ENCODE measurements at places on chromosomes 3 and 15.

DNA sequence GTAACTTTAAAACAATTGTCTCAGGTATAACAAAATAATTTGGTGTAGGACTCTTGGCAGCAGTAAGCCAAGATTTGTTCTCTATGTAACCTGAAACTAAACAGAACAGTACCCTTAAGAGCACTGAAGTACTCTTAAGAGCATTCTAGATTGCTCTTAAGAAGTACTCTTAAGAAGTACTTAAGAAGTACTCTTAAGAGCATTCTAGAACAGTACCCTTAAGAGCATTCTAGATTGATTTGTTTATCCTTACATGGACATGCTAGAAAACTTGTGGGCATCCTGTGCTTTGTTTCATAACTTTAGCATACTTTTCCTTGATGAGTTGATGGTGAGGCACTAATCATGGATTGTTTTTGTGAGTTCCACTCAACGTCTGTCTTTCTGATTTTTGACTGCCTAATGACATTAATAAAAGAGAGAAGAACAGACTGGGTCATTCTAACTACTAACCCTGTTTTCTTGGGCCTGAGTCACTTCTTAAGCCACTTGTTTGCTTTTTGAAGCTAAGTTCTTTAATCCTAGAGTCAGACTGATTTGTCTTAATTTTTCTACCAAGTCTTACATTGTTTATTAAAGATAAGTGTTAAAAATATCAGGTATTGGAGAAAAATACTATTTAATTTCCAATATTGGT is 57.2 kb upstream of the UTS2B start:
- DNase-seq: no peak

DNA sequence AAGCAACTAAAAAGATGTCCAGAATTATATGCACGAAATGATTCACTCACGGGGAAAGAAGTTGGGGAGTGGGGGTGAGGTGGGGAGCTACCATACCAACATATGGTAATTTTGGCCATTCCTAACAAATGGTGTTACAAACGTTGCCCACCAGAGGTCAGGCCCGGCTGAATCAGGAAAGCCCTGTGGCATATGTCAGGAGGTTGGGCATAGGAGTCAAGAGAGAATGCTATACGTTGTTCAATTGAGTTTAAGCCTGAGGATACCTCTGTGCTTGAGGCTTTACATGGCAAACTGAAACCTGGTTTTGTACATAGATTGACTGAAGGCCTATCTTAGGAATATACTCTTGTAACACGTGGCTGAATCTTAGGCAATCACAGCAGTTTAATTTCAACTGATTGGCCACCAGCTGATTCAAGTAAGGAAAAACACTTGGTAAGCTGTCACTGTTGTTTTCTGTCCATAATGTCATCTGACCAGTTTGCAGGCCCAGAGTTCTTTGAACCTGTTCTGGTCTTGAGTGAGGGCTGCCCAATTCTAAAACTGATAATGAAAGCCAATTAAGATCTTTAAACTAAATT is 23.4 kb upstream of the SLC2A2 start:
- DNase-seq: peak; percentile 45

GRCh38 chr3:5186858-5187155 is 700 bp upstream of the EDEM1 start:
- no peak for DNase-seq

GRCh38 chr3:34005886-34006285 is 207.5 kb downstream of the PDCD6IP start:
- DNase-seq: no peak

DNA sequence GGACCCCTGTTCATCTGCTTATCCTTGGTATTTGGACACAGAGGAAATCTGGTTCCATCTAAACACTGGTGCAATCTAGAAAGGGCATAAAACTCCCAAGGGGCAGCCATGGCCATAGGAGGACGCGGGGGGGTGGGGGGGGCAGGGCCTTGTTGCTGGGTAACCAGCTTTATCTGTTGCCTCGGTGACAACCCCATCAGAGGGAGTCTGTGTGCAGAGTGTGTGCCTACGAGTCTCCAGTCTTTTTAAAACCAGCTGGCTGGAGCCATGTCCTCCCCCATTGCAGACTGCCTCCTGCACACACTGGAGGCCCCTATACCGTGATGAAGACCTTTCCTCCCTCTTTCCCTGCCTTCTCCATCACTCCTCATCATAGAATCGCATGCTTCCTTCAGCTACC is 26.4 kb upstream of the CORO2B start:
- no peak for DNase-seq

- no peak for DNase-seq
These were observed 36.9 kb downstream of the TSPAN3 start for GRCh38 chr15:77033729-77034671.

- DNase-seq: no peak
These were observed 52.8 kb downstream of the LSM3 start for GRCh38 chr3:14231145-14231990.

GRCh38 chr3:30658328-30659052 is 52.1 kb downstream of the TGFBR2 start:
- no peak for DNase-seq

DNA sequence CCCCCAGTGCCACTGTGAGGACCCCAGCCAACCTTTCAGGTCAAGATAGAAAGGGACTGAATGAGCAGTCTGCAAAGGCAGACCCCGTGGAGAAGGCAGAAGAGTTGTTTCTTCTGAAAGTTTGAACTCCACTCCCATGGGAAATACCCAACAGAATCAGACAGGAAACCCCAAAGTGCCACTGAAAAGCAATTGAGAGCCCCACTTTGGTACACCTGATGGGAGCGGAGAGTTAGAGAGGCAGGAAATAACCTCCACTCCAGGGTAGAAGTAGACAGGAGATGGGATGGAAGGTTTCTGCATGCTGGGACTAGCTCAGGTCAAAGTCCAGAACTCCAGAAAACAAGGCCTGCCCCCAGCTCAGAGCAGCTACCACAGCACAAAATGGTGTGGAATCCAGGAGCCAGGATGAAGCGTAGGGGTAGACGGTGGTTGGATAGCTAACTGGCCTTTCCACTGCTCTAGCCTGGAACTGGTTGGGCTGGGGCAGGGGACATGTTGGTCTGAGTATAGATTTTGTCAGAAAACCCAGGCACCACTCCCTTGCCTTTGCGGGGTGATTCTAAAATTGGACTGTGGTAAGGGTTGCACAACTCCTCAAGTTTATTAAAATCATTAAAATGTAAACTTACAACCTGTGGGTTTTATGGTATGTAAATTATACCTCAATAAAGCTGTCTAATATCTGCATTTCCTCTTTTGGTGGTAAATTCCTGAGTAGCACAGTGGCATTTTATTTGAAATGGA is 1.9 kb upstream of the RAB43 start:
- DNase-seq: no peak

DNA sequence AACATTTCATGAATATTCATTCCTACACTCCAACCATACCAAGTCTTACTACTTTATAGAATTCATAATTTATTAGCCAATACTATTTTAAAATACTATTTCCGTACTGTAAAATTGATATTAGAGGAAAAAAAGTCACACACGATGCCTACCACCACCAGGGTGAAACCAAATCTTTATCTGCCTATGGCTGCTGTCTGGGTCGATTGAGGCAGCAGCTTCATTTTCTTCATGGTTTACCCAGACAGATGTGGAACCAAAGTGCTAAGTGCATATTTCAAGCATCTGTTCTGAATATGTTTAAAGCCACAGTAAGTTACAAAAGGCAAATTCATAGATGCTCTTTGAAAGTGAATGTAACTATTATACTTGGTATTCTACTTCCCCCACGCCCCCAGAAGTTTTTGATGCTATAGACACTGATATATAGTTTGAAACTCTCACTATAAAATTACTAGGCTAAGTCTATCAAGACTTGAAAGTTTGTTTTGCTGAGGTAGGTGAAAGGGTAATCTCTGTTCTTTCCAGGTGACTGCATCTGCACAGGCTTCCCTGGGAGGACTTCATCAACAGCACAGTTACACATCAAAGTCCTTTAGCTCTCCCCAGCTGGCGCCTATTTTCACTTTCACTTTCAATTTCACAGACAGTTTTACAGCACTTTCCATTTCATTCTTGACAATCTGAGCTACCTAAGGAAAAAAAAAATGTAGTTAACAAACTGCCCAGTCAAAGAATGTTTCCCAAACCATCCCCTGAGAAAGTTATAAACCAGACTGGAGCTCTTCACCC is 113.9 kb downstream of the POLQ start:
- DNase-seq: peak; percentile 46

- no peak for DNase-seq
These were observed 460 bp upstream of the ZMAT3 start for GRCh38 chr3:179072100-179072438.

DNA sequence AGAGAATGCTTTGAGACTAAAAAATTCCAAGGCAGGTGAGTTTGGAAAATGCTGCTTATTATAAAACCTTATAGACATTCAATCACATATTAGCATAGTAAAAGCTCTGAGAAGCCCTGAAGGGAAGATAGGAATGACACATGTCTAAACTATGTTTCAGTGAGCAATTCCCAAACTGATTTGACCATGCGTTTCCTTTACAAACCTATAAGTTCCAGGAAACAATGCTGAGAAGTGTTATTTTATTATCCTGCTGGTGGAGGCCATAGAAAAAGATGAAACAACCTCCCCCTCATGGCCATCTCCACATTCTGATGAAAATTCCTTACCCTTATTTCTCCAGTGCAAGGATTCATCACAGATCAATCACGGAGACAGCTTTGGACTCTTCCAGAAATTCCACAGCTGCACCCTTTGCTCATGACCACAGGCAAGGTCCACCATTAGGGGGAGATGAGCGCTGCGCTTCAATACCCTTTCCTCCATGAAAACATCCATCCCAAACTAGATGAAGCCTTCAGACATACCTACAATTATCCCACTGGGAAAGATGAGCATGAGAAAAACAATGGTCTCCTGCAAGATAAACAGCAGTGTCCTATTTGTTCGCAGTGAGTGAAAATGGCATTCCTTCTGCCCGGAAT is 372.1 kb downstream of the MAGI1 start:
- no peak for DNase-seq

GRCh38 chr3:23961913-23962312 is 16.8 kb downstream of the NR1D2 start:
- no peak for DNase-seq

DNA sequence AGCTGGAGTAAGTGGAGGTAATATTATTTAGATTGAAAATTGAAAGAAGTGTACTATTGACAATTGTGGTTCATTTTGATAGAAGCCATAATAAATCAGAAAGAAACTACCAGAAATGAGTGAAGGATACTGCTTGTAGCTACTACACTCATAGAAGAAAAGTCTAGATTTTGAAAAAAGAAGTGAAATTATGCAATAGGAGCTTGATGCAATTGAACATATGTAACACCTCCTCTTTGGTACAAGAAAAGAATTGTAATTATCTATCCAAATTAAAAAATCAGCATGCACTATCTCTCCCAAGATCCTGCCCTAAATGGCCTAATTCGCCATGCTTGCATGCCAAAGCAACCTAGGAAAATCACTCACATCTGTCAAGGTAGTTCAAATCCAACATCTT is 51.1 kb upstream of the CD200R1L start:
- no peak for DNase-seq

- no peak for DNase-seq
These were observed 21.4 kb upstream of the LEO1 start for GRCh38 chr15:51992953-51993352.

- no peak for DNase-seq
These were observed 476.8 kb downstream of the C3orf38 start for GRCh38 chr3:88626456-88627120.

DNA sequence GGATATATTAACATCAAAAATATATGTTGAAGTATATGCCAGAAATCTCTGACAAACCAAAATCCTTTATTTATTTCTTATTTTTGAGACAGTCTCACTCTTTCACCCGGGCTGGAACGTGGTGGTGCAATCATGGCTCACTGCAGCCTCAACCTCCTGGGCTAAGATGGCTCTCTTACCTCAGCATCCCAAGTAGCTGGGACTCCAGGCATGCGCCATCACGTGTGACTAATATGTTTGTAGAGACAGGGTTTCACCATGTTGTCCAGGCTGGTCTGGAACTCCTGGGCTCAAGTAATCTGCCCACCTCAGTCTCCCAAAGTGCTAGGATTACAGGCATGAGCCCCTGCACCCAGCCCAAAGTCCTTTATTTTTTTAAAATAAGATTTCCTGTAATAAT is 11.9 kb downstream of the FAIM start:
- no peak for DNase-seq

DNA sequence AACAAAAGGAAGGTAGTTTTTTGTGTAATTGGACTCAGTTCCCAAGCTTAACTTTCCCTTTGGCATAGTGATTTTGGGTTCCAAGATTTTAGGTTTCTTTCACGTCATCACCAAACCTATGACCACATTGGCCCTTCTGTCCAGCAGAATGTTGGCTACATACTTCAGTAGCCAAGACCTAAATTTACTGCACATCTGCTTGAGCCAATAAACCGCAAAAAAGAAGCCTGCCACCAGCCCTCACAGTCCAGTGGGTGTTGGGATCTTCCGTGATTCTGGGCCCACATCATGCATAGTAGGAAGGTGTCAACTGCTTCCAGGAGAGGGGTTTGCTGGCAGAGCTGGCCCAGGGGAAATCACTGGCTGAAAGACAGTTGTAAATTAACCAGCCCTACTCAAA is 57.6 kb upstream of the LIPC start:
- no peak for DNase-seq

DNA sequence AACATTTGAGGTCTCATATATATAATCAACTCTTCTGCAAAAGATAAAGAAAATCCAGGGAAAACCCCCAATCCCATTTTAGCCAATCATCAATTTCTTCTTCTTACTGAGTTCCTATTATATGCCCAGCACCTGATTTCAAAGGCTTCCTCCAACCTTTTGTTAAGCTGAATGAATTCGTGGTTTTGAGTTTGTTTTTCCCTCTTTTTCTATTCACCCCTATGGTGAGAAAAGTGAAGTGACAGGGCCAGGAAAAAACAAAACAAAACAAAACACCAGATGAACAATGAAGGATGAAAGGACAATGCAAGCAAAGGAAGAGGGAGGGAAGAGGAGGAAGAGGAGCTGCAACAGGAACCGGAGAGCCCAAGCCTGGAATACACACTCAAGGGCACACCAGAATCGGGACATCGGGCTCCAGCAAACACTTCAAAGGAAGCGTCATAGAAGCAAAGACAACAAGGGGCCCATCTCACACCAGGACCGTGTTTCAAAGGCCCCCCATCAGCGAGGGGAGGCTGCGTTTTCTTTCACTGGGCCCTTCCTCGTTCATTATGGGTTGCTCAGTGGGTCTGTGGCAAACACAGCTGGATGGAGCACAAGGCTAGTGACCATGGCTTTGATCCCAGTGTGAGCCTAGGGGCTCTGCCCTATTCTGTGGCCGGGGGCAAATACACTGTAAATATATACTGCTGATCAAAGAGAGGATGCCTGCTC is 50.2 kb downstream of the VGLL4 start:
- DNase-seq: no peak
